ENCODE measurements at places on chromosomes 7 and 10.

- peak; percentile 18 for DNase-seq
Measured at GRCh38 chr10:99329304-99329553, at the start of gene CNNM1. Gene CNNM1 (plus strand): TSS chr10:99329356. CDS start chr10:99329388, 32 bp downstream.

- DNase-seq: no peak
Measured at GRCh38 chr10:68276224-68276623, 44.3 kb upstream of the ATOH7 start.

DNA sequence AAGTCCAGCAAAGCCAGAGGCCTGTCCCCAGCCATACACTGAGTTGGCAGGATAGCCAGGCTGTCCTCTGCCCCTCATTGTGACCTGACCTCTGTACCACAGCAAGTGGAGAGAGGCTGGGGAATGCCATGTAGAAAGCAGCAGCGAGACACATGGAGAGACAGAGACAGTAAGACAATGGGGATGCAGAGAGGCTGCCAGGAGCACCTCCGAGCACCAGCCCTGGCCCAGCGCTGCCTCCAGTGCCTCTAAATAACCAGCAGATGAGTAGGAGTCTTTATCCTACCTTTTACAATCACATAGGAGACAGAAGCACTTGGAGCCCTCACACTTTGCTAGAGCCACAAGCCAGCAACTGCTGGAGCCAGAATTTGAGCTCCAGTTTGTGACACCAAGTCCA is 8.1 kb downstream of the GDF2 start:
- DNase-seq: no peak

DNA sequence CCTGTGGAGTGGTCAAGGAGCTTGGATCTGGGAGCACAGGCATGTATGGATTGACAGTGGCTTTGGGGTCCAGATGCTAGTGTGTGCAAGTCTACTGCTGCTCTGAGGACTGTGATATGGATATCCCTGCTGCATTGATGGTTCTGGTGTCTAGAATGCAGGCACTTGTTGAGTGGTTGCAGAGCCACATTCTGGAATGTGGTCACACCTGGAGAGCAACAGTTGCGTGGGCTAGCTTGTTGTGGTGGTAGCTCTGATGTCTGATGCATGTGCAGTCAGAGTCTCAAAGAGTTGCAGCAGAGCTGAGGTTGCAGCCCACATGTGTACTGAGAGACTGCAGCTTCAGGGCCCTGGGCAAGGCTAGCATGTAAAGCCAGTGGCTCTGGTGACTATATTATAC is 43.2 kb downstream of the CCDC7 start:
- no peak for DNase-seq

DNA sequence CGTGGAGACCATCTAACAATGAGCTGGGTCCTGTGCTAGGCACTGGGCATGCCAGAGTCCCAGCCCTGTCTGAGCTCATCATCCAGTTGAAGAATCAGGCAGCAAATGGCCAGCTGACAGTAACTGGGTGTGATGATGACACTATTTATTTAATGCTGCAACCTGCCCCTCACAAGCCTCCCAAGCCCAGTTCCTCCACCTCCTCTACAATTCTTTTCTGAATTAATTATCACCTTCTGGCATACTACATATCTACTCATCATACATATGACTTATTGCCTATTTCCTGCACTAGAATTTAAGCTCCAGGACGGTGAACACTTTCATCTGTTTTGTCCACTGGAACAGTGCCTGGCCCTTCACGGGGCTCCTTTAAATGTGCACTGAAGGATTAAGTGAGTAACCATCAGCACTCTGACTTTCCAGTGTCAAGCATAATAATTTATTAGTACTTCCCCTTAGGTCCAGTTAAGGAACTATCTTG is 96.7 kb upstream of the LAMB4 start:
- DNase-seq: peak; percentile 77

- DNase-seq: peak; percentile 31
Measured at GRCh38 chr7:134908289-134908688, 78.0 kb upstream of the AGBL3 start.

DNA sequence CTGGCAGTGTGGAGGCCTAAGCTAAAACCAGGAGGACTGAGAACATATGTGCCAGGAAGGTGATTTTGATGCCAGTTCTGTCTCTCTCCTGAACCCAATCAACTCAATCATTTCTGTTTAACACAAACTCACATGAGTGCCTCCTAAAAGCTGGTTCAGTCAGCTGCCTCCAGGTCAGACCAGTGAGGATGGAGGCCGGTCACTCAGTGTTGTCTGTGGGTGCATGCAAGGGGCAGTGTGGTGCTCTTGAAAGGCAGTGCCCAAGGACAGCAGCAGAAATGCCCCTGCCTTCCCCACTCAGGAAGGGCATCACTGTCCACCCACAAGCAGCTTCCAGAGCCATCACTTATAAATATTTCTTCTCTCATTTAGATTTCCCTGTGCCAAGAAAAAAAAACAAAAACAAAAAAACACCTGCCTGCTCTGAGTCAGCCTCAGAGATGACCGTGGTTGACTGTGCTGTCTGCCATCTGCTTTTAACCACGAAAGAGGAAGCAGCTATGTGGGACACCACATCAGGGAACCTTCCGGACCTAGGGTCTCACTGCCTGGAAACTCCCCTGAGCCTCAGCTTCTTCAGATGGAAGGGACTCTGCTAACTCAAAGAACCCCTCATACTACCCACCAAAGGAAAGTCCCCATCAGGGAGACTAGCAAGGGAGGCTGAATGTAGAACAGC is 39.1 kb downstream of the VOPP1 start:
- DNase-seq: no peak

DNA sequence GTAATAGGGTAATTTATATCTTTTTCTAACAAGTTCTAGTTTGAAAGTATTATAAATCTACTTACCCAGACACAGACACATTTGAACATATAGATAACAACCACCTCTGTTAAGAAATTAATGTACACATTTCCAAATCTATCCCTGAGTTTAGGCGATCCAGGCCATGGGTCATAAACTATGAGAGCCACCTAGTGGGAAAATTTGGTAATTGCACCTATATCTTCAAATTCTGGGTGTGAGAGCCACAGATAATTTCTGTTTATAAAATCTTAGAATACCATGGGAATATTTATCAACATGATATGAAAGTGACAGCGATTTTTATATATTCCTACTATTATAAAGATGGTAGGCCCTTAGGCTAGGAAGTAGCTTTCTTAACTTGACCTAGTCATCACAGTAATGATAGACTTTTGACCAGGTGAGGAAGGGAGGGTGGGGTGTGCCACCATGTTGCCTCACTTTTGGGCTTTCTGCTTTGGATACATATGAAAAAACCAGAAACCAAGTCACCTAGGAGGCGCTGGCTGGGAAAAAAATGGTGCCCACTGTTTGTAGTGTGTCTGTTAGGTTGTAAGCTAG is 8.0 kb upstream of the EPHA1 start:
- peak; percentile 72 for DNase-seq

All from kidney glomerular epithelial cell (primary cell).